ENCODE measurements at places on chromosomes 3 and 15.

DNA sequence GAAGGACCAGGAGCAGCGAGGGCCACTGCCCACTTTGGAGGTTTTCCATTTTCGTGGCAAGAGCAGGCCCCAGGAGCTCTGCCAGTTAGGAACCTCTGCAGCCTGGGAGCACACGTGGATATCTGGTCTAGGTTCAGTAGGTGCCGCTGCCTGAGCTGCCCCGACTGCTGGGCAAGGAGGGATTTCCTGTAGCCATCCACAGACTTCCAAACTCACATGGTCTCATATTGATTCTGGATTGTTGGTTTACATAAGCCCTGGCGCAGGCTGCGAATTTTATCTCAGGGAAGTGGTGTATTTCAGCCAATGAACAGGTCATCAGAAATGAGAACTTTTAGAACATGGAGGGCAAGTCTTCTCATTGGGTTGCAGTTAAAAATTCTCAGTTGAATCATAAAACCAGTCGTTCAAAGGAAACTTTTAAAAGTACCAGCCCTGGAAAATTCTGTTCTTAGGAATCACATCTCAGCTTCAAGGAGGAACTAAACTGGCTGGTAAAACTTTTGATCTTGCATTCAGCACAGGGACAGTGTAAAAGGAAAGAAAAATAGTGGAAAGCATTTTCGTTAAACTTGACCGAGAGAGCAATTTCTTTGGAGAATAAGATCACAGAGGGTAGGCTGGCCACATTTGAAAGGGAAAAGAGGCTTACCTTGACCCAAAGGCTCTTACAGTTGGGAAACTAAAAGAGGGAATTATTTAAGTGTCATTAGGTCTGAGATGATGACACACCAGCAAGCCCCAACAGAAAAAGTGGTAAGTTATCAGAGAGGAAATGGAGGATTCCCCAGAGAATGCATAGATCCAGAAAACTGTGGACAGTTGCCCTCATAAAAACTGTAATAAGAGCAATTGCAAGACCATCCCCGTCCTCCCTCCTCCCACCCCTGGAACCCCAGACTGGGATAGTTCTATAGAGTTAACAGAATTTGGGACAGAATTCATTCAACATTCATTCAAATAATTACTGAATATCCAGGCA is 6.4 kb upstream of the RTP3 start:
- no peaks in the 10 kb centered on the region for H3K36me3 ChIP-seq
- no peak for DNase-seq
- no peak overlapping the region for H3K4me3 ChIP-seq
- peaks cover 39% of the 10 kb centered on the region for H3K4me1 ChIP-seq

- no peaks in the 10 kb centered on the region for H3K36me3 ChIP-seq
- no peaks in the 10 kb centered on the region for H3K4me1 ChIP-seq
- no peak overlapping the region for H3K27ac ChIP-seq
- no peaks in the 10 kb centered on the region for H3K27me3 ChIP-seq
Observed at GRCh38 chr3:86788371-86788770, 202.6 kb downstream of the VGLL3 start.

DNA sequence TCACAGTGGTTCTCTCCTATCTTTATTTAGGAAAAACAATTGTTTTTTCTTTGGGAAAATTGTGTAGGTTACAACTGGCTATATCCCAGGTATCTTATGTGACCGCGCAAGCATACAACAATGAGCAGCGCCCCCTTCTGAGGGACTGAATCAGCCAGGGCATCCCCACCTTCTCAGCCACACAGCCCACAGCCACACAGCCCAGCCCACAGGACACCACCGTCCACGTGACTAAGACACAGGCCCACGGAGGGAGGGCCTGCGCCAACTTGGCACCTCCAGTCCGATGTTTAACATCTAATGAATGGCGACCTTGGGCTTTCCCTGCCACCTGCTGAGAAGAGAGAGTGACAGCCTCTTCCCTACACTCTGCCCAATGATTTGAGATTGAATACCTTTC is 68.1 kb downstream of the ATP10A start:
- no peaks in the 10 kb centered on the region for H3K4me1 ChIP-seq
- H3K27me3 ChIP-seq: no peaks in the 10 kb centered on the region
- H3K27ac ChIP-seq: no peak overlapping the region
- no peak overlapping the region for H3K4me3 ChIP-seq
- no peak for DNase-seq
- H3K36me3 ChIP-seq: no peaks in the 10 kb centered on the region

DNA sequence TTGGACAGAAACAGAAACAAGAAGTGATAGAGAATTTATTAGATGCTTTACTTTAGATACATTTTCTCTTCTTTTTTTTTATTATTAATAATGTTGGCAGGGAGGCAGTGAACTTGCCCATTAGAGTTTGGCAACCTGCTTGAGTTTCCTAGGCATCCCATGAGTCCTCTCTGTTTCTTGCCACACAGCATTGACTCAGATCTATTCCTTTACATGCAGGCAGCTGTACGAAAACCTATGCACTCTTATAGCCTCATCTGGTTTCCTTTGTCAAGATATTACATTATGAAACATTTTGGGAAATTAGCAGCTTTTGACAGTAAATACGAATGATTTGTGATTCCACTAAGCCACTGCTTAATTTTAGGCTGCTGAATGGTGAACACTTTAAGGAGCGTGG is 23.3 kb downstream of the IL1RAP start:
- H3K4me3 ChIP-seq: no peak overlapping the region
- no peak for DNase-seq
- H3K27me3 ChIP-seq: no peaks in the 10 kb centered on the region
- H3K27ac ChIP-seq: no peak overlapping the region
- peaks cover 43% of the 10 kb centered on the region for H3K4me1 ChIP-seq

DNA sequence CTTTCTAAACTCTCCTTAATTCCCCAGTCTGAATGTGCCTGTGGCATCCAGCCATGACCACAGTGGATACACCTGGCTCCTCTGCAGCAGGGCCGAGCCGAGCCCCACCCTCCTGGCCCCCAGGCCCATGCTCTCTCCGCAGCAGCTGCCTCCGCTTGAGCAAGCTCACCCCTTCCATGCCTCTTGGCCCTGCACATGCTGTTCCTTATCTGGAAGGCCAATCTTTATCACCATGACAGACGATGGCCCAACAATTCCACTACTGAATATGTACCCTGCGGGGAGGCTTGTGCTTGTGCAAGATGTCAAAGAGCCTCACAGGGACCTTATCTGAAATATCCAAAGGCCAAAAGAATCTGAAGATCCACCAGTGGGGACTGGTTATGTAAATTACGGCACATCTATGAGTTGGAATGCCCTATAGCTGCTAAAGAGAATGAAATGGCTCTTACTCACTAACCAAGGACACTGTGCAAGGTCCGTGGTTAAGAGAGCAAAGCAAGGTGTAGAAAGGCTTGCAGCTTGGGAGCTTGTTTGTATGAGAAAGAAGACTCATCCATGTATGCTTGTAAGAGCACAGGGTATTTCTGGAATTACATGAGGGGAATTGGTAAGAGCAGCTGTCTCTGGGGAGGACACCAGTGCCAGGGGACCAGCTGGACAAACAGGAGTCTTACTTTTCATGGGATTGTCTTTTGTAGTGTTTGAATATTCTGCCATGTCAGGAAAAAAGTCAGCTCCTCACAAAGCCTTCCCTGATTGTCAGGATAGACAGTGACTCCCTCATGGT is 55.2 kb downstream of the WNT7A start:
- H3K27ac ChIP-seq: no peak overlapping the region
- no peak for DNase-seq
- H3K4me1 ChIP-seq: no peaks in the 10 kb centered on the region
- H3K36me3 ChIP-seq: no peaks in the 10 kb centered on the region
- H3K27me3 ChIP-seq: peaks cover 7% of the 10 kb centered on the region

GRCh38 chr3:152204218-152204617 is 64.5 kb upstream of the MBNL1 start:
- H3K4me3 ChIP-seq: no peak overlapping the region
- peaks cover 10% of the 10 kb centered on the region for H3K4me1 ChIP-seq
- no peaks in the 10 kb centered on the region for H3K36me3 ChIP-seq

GRCh38 chr3:122365073-122365472 is 18.0 kb downstream of the MIX23 start:
- no peaks in the 10 kb centered on the region for H3K27me3 ChIP-seq
- H3K4me3 ChIP-seq: no peak overlapping the region
- H3K4me1 ChIP-seq: peaks cover 31% of the 10 kb centered on the region
- no peak for DNase-seq
- peak overlapping the region; percentile 54 for H3K27ac ChIP-seq

Measured in liver (tissue), 10 donors.